ENCODE measurements at places on chromosomes 3 and 15.
A peak's percentile ranks its signal among the peaks of the same experiment; 100 is the strongest.

- no peak overlapping the region for H3K27ac ChIP-seq
- no peak overlapping the region for H3K4me3 ChIP-seq
- no peaks in the 10 kb centered on the region for H3K36me3 ChIP-seq
- H3K27me3 ChIP-seq = peaks cover 3% of the 10 kb centered on the region
- no peak for DNase-seq
- H3K4me1 ChIP-seq = peaks cover 2% of the 10 kb centered on the region
These were observed 61.4 kb downstream of the WHAMM start for GRCh38 chr15:82870727-82871320.

DNA sequence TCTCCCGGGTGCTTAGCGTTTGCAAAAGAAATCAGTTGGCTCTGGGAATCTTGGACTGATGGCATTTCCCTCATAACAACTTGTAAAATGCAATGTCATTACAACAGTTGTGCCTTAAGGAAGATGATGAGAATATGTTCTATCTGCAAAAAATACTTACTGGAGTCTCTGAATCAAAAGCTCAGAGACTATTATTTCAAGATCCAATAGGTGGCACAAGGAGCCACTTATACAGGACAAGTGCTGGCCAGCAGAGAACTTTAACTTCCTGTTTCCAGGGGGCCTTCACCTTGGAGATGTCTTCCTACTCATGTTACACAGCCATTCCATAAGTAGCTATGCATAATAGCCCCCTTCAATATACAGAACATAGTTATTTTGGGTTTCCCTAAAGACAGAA is 8.9 kb upstream of the RPS27L start:
- H3K27ac ChIP-seq = no peak overlapping the region
- H3K4me3 ChIP-seq = no peak overlapping the region
- DNase-seq = no peak
- H3K36me3 ChIP-seq = peaks cover under 1% of the 10 kb centered on the region
- H3K27me3 ChIP-seq = no peaks in the 10 kb centered on the region

DNA sequence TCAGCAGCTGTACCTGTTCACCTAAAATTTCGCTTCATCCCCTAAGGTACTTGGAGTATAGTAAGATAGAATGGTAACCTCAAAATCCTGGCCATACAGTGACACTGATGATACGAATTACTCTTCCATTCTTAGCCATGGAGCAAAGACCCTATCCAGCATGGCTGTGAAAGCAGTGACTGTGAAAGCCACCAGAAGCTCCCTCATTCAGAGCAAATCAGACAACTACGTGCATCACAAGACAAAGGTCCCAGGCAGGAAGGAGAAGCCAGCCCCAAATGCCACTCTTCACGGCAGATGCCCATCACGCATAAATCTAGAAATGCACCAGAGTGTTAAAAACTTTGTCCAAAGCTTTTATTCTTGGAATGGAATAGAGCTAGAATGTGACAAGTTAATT is 99.4 kb downstream of the GABRB3 start:
- no peak overlapping the region for H3K4me3 ChIP-seq
- no peak for DNase-seq
- H3K36me3 ChIP-seq = no peaks in the 10 kb centered on the region
- H3K27ac ChIP-seq = no peak overlapping the region
- H3K27me3 ChIP-seq = no peaks in the 10 kb centered on the region
- no peaks in the 10 kb centered on the region for H3K4me1 ChIP-seq

DNA sequence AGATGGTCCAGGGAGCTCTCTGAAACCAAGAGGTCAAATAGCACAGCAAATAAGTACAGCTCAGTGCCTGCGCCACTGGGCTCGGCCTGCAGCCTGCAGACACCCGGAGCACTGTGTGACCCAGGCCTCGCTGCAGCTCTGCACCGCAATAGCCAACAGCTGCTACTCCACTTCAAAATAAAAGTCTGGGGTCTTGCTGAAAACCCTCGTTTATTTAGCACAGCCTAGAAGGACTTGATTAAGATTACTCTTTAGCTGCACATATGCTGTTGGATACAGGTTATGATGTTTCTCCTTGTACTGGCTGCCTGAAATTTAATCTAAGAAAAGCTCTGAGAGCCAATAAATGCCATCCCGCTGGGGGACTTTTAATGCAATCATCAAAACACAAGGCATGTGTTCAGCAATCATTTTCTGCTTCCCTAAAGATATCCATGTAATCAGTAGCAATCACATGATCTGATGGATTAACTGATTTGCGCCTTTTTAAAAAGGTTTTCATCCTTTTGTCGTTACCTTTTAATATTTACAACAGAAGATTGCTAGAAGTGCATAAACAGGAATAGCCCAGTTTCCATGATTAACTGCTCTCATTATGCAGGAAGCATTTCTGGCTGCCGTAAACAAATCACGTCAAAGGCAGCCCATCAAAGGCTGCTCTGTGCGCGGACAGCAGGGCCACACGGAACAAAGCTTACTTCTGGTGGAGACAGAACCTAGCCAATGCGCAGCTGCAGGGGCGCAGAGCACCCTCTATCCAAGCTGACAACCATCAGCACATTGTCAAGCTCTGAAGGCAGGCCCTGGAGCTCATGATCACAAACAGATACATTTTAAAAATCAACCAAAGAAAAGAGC is 58.8 kb downstream of the CLASP2 start:
- peaks cover 18% of the 10 kb centered on the region for H3K36me3 ChIP-seq
- DNase-seq = peak; percentile 37
- H3K27ac ChIP-seq = peak overlapping the region; percentile 6
- no peaks in the 10 kb centered on the region for H3K27me3 ChIP-seq

- H3K4me3 ChIP-seq = no peak overlapping the region
- no peaks in the 10 kb centered on the region for H3K4me1 ChIP-seq
- no peaks in the 10 kb centered on the region for H3K36me3 ChIP-seq
- no peak overlapping the region for H3K27ac ChIP-seq
These were observed 100.1 kb upstream of the TPM1 start for GRCh38 chr15:62942428-62942827.

- no peak for DNase-seq
- no peak overlapping the region for H3K4me3 ChIP-seq
- H3K36me3 ChIP-seq = no peaks in the 10 kb centered on the region
- H3K27ac ChIP-seq = no peak overlapping the region
These were observed 400.2 kb downstream of the MCTP2 start for GRCh38 chr15:94631608-94632007.

DNA sequence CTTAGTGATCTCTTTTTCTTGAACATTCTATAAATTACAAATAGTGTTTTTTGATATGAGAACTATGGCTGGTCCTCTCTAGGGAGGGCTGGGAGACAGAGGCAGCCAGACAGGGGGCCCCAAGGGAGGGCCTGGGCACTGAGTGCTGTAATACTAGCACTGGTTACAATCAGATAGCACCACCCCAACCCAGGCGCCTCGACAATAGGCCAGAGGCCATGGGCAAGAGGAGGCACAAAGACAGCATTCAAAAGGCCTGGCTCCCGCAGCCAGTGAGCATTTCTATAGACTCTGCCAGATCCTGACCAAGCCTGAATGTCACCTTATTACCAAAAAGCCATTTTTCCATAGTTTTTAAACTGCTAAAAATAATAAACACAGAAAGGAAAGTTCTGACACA is 158.5 kb downstream of the THRB start:
- H3K27ac ChIP-seq = no peak overlapping the region
- no peaks in the 10 kb centered on the region for H3K27me3 ChIP-seq
- H3K36me3 ChIP-seq = no peaks in the 10 kb centered on the region
- H3K4me3 ChIP-seq = no peak overlapping the region

GRCh38 chr3:159586571-159587202 is 401.9 kb upstream of the IL12A start:
- no peak for DNase-seq
- H3K36me3 ChIP-seq = no peaks in the 10 kb centered on the region
- H3K27ac ChIP-seq = no peak overlapping the region
- H3K4me1 ChIP-seq = no peaks in the 10 kb centered on the region

DNA sequence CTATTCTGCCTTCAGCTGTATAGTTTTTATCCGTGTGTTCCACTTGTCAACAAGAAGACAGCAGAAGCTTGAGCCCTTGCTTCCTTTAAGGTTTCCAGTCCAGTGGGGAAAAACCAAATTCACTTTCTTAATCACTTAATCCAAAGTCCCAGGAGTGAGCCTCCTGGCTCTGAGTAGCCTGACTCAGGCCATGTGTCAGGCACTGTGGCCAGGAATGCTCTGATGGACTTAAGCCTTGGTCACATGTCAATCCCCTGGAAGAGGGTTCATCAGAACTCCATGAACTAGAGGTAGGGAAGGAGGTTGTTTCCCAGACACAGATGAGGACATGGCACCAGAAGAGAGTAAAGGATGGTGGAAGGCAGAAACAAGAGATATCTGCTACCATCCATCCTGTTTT is 8.8 kb downstream of the VIPR1 start:
- H3K36me3 ChIP-seq = peaks cover 4% of the 10 kb centered on the region
- H3K27ac ChIP-seq = no peak overlapping the region
- peaks cover 29% of the 10 kb centered on the region for H3K4me1 ChIP-seq
- no peaks in the 10 kb centered on the region for H3K27me3 ChIP-seq
- no peak overlapping the region for H3K4me3 ChIP-seq
- DNase-seq = no peak

- peak overlapping the region; percentile 17 for H3K4me3 ChIP-seq
- no peak for DNase-seq
- peaks cover 79% of the 10 kb centered on the region for H3K4me1 ChIP-seq
These were observed 93.8 kb upstream of the ICE2 start for GRCh38 chr15:60572541-60573421.

Data from activated naive CD8-positive, alpha-beta T cell treated with anti-CD3 and anti-CD28 coated beads, Interleukin-2, amount 10 ng/mL, durations not matched to agents 7 days and 5 days (primary cell).